Suprapubic skin (tissue), 4 donors: ENCODE measurements at places on chromosomes 16 and 17.

DNA sequence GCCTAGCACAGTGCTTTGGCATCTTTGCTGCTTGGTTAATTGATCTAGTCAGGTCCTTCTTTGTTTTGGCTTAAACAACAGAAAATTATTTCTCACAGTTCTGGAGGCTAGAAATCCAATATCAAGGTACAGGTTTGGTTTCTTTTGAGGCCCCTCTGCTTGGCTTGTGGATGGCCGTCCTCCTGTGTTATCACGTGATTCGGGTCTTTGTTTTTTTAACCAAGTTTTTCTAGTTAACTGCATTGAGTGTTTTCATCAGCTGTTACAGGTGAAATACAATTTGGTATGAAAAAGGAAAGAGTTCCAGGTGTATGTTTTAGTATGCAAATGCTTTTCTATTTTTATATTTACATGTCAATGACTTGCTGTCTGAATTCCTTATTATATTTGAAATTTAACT, 2.8 kb downstream of the NLK start:
- DNase-seq = no peak

- no peak for DNase-seq
These were observed 281.8 kb downstream of the HAPSTR1 start for GRCh38 chr16:9372934-9373890.

DNA sequence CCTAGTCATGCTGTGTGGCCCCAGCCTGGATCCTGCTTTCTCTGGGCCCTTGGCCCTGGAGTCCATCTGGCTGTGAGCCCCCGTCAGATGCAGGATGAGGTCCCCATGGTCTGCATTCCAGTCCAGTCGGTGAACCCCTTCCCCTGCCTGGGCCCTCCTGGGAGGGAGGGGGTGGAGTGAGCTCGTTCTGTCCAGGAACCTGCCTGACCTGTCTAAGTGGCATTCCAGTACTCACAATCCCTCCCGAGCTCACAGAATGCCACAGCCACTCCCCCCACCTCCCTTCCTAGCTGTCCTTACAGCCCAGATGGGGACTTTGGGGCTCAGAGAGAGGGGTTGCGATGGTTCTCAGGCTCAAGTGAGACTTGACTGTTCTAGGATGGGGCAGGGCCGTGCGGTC, 15.5 kb downstream of the SPNS2 start:
- DNase-seq = no peak

GRCh38 chr17:12918142-12918541, 99.7 kb downstream of the ELAC2 start:
- no peak for DNase-seq

GRCh38 chr16:25014500-25015147, 545 bp downstream of the ARHGAP17 start:
- peak; percentile 72 for DNase-seq

- no peak for DNase-seq
These were observed 45.8 kb downstream of the RPA1 start for GRCh38 chr17:1875597-1875996.

- DNase-seq = no peak
These were observed 25.3 kb downstream of the CACNG5 start for GRCh38 chr17:66860204-66860603.

DNA sequence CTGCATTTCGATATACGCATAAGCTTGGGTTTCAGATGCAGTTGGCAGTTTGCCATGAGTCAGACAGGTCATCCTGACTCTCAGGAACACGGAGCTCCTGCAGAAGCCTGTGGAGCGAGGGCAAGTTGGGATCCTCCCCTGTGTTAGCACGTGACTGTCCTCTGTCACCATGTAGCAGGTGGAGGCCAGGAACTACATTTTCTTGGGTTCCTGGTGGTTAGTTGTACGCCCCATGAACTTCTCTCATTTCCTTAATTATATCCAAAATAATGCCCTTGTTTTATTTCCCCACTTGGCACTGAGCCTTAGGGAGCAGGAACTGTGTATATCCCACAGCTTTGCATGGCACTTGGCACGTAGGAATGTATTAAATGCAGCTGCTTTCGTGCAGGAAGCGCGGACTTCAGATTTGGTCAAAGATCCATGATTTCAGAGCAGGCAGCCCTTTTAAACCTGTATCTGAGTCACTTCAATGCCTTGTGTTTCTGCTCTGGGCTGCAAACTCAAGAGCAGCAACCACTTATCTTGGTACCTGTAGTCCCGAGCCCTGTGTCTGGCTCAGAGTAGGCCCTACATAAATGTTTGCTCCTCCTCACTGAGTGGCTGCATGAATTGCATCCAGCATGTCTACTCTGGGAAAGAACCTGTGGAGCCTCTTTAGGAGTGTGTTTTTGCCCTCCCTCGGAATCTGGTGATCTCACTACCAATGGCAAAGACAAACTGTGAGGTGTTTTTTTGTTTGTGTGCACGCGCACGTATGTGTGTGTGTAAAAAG, 428.4 kb downstream of the MAF start:
- DNase-seq = no peak

DNA sequence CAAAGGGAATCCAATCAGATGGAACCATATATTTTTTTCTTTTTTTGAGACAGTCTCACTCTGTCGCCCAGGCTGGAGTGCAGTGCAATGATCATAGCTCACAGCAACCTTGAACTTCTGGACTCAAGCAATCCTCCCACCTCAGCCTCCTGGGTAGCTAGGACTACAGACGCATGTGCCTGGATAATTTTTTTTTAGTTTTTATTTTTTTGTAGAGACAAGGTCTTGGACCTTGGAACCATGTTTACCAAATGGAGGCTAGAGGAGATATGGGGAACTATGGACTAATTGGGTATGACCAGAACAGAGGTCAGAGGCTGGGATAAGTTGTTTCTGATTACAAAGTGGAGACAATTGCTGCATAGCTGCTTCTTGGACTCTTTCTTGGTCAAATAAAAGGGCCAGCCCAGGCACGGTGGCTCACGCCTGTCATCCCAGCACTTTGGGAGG, 41.2 kb upstream of the ADCY9 start:
- DNase-seq = no peak

GRCh38 chr16:54508351-54508750, 221.8 kb upstream of the IRX3 start:
- DNase-seq = no peak

GRCh38 chr16:48492133-48492532, 106.9 kb upstream of the SIAH1 start:
- no peak for DNase-seq

DNA sequence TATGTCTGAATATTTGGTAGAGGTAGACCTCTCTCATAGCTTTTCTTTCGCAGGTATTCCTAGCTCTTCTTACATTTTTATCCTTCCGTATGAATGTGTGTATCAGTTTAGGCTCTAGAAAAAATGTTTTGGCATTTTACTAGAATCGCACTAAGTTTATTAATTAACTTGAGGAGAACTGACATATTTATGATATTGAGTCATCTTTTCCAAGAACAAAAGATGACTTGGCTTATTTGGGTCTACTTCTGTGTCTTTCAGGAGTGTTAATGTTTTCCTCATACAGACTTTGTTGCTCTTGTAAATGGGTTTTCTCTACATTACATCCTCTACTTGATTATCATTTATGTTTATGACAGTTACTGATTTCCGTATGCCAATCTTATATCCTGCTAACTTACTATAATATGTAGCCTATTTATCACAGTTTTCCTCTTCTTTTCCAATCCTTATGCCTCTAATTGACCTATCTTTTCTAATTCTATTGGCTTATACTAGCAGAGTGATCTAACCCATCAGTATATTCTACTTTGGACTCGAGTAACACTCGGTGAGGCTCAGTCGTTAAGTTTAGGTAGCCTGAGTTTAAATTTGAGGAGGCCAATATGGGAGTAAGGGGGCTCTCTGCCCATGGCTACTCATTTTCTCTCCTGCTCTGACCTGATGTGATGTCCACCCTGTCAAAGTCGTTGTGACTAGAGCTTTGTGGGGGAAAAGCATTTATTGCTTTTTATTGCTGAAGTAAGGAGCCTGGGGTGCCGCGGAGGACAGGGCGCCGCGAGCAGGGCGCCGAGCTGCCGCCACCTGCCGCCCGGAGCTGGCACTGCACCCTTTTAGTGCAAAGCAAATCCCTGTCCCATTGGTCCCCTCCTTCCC, 20.0 kb downstream of the ST6GALNAC1 start:
- DNase-seq = peak; percentile 83

GRCh38 chr17:1347589-1348323, 52.3 kb downstream of the YWHAE start:
- no peak for DNase-seq

- DNase-seq = no peak
These were observed 80.7 kb downstream of the PLD6 start for GRCh38 chr17:17125136-17126084.

DNA sequence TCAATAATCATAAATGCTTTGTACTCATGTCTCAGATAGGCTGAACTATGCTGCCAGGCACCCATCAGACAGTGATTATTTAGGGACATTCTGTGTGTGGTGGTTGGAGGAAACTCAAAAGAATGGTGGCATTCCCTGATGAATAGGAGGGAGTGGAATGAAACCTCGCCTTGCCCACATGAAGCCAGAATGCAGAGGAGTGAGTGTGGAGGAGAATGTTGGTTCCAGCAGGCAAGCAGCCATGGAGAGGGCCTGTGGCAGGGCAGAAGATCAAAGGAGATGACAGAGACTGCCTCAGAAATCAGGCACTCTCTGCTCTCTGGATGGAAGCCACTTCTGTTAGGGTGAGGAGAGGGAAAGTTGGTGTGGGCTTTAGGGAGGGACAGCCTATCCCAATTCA, 22.5 kb downstream of the KCTD19 start:
- peak; percentile 11 for DNase-seq

DNA sequence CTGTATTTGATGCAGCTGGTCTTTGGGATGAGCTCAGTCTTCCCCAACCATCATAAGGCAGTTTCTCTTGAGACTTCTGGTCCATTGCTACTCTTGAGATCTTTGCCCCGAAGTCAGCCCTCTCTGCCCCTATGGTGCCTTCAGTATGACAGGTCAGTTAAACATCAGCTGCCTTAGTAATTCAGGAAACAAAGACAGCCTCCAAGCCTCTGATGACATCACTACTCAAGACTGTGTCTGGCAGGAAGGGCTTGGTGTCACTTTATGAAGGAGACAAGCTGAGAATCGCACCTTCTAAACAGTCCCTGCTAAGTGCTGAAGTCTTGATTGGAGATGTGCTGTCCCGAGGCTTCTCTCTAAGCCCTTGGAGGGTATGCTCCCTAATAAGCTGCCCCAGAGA, 104.9 kb upstream of the TBX2 start:
- DNase-seq = no peak

DNA sequence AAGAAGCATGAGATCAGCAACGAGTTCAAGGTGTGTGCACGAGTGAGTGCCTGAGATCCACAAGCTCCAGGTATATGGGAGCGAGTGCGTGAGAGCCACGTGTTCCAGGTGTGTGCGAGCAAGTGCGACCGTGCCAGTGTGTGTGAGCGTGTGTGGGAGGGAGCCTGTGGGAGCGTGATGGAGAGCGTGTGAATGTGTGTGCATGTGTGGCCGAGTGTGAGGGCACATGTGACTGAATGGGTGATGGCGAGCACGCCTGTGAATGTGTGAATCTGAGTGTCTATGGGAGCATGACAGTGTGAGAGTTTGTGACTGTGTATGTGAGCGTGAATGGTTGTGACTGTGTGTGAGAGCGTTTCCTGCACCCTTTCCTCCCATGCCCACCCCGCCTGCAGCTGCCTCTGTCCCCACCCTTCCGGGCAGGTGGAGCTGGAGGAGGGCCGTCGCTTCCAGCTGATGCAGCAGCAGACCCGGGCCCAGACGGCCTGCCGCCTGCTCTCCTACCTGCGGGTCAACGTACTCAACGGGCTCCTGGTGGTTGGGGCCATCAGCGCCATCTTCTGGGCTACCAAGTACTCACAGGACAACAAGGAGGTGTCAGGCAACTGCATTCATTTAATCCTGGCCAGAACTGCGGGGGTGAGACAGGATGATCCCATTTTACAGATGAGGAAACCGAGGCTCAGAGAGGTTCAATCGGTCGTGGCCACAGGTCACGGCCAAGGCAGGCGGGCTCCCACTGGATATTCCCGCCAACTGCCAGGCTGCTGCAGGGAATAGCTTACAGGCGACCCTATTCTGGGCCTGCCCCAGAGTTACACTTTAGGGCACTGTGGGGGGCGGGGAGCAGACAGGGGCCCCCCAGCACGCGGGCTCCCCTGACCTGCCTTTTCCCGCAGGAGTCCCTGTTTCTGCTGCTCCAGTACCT, 3.7 kb downstream of the TMC8 start:
- DNase-seq = no peak

- no peak for DNase-seq
These were observed 1.6 kb downstream of the CD300LG start for GRCh38 chr17:43848601-43849000.

DNA sequence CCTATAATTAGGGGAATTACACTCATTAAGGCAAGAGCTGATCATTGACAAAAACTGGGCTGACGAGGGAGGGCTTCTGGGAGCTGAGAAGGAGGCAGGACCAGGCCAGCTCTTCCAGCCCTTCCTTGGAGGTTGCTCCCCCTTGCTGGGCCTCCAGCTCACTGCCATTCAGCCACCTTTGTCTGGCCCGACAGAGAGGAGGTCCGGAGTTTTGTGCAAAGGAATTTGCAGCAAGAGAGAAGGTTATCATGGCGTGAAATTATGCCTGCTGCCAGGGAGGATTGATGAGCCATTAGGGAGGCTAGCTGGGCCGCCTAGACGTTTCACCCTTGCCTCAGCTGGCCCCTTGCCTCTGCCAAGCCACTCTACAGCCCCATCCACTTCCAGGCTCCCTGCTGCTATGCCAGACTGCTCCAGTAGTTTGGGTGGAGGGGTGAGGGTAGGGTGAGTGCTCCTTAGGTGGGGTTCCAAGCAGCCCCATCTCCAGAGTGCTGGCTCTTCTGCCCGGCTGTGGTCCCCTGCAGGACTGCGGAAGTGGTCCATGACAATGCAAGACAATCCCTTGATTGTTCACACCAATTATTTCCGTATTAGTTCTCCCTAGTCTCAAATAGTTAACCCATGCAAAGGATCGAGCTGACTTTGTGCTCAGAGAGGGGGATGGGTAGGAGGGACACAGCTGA, 17.1 kb upstream of the PHF12 start:
- no peak for DNase-seq

DNA sequence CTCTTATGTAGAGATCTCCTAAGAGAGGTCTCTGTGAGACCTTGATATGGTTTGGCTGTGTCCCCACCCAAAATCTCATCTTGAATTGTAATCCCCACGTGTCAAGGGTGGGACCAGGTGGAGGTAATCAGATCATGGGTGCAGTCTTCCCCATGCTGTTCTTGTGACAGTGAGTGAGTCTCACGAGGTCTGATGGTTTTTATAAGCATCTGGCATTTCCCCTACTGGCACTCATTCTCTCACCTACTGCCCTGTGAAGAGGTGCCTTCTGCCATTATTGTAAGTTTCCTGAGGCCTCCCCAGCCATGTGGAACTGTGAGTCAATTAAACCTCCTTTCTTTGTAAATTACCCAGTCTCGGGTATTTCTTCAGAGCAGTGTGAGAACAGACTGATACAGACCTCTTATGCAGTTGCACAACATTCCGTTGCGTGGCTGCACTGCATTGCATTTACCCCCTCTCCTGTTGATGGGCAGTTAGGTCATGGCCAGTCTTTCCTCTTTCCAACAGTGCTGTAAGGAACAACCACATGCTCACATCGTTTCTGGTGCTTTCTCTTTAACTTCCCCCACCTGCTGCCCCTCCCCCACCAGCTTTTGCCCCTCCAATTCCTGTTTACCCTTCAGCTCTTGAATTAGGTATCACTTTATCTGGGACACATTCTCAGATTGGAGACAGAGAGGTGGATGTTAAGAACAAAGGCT, 43.6 kb upstream of the MED9 start:
- no peak for DNase-seq
